Stimulated activated CD8-positive, alpha-beta memory T cell treated with anti-CD3 and anti-CD28 coated beads, Interleukin-2, amount 100 ng/mL, for 1 hour (primary cell): ENCODE measurements at places on chromosomes 16 and 17.

DNA sequence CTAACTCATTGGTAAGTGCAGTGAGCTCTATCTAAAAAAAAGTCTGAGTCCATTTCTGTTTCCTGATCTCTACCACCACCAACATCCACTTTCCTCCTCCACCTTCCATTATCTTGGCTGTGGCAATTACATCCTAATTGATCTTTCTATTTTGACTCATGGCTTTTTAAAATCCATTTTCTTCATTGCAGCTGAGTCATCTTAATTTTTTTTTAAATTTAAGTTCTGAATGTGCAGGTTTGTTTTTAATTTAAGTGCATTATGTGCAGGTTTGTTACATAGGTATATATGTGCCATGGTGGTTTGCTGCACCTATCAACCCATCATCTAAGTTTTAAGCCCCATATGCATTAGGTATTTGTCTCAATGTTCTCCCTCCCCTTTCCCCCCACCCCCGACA, 390.7 kb downstream of the XYLT1 start:
- DNase-seq: no peak

GRCh38 chr16:1095450-1096168, 435 bp downstream of the C1QTNF8 start:
- DNase-seq: no peak

DNA sequence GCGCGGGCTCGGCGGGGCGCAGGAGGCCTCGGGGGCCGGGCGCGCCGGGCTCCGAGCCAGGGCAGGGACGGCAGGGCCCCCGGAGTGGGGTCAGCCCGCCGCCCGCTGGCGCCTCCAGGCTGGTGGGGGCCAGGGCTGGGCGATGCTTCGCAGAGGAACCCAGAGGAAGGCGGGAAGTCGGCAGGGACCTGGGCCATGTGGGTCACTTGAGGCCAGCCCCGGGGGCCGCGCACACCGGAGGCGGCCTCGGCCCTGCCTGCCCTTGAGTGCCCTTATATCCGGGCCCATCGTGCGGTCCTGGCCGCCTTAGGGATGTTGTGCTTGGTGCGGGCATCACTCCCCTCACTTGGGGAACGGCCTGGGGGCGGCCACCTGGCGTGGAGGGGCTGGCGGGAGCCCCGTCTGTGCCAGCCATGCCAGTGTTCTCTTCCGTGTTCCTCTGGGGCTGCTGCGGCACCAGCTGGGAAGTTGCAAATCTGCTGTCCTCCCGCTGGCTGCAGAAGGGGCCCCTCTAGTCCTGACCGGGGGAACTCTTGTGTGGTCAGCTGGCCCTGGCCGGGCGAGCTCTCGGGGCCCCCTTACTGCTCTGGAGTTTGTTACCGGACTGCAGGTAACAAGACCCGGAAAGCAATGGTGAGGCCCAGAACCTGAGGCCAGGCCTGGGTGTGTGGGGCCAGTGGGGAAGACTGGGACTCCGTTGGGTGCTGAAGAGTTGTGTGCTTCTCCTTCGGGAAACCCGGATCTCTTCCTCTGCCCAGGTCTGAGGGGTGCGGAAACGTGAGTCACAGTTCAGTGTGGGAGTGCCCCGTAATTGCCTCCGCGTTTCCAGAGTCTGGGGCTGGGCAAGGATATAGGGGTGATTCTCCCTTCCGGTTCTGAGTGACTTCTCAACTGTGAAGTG, 849 bp downstream of the CAPN15 start:
- DNase-seq: no peak

DNA sequence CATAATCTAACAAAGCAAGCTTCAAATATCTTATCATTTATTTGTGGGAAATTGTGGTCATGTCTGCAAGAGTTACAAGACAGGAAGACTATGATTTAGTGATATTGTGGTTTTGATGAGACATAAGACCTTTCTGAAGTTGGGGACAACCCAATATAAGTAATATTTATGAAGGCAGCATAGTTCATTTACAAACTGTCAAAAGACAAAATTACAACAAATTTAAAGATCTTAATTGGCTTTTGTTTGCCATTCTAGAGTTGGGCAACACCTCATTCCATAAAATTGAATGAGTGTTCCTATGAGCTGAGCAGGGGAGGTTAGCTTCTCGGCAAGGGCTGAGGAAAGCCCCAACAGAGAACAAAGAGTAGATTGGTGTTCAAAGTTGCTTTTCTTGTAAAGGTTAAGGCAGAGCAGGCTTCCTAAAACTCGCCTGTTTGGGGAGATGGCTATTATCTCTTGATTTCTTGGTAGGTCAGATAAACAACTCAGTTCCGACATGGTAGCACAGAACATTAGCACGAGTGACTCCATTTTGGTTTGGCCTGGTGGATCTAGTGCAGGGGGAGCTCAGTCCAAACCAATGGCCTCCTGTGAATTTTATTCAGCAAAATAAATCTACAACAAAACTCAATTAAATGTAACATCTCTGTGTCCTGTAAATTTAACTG, 10.9 kb upstream of the MMD start:
- DNase-seq: no peak

- no peak for DNase-seq
These were observed 6.8 kb downstream of the TBX2 start for GRCh38 chr17:61406537-61406845.

GRCh38 chr17:74336307-74336706, 10.3 kb downstream of the KIF19 start:
- no peak for DNase-seq

DNA sequence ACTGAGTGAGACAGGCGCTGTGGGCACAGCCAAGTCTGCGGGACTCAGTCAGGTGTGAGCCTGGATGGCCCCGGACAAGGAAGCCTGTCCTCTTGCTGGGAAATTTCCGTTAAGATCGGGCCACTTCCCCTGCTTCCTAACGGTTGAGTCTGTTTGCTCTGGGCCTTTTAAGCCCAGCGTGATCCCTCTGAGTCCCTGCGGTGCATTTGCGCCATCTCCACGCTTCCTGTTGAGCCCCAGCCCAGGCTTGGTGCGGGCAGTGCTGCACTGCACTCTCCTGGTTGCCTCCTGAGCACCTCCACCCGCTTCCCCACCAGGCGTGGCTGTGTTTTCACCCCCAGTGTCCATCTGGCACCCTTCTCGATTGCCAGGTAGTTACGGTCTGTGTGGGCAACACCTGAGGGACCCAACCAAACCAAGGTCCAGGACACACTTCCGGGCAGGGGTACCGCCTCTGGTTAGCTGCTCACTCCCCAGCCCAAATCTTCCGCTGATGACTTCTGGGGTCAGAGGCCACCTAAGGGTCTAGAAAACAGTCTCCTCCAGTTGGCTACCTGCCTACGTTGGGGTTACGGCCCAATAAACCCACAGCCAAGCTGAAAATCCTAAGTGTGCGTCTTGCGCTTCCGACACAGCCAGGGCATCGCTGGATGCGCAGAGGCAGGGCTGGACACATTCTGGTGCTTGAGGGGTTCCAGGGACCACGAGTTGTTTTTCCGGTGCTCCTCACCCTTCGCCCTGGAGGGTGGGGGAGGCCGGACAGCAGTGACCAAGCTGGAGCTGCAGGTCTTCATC, 1.4 kb upstream of the SLC25A10 start:
- DNase-seq: no peak

DNA sequence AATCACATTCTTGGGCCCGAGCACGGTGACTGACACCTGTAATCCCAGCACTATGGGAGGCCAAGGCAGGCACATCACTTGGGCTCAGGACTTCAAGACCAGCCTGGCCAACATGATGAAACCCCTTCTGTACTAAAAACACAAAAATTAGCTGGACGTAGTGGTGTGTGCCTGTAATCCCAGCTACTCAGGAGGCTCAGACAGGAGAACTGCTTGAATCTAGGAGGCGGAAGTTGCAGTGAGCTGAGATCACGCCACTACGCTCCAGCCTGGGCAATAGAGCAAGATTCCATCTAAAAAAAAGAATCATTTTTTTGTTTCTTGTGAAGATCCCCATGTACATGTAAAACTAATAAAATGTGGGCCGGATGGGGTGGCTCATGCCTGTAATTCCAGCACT, 53.1 kb upstream of the ATF7IP2 start:
- no peak for DNase-seq

DNA sequence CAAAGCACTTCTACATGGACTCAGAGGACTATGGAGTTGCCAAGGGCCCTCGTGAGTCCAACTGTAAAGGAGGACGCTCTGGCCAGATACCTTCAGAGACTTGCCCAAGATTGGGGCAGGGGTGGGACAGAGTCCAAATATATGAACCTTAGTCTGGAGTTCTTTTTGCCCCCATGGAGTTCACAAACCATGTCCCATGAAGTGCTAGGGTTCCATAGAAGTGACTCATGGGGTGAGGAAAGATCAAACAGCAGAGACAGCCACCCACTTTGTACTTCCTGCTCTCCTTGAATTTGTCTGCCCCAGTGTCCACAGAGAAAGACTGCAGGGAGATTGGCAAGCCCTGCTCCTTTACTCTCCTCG, 29.0 kb downstream of the SRL start:
- DNase-seq: no peak

DNA sequence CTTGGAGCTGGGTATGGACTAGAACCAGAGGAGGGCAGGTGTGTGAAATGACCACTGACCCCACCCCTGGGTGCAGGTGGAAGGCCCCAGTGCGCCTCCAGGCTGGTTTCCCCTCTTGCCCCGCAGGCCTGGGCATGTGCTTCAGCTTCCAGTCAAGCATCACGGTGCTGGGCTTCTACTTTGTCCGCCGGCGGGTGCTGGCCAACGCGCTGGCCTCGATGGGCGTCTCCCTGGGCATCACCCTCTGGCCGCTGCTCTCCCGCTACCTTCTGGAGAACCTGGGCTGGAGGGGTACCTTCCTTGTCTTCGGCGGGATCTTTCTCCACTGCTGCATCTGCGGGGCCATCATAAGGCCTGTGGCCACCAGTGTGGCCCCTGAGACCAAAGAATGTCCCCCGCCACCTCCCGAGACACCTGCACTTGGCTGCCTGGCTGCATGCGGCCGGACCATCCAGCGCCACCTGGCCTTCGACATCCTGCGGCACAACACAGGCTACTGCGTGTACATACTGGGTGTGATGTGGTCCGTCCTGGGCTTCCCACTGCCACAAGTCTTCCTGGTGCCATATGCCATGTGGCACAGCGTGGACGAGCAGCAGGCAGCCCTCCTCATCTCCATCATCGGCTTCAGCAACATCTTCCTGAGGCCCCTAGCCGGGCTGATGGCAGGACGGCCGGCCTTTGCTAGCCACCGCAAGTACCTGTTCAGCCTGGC, 9.7 kb upstream of the ARMC7 start:
- no peak for DNase-seq

DNA sequence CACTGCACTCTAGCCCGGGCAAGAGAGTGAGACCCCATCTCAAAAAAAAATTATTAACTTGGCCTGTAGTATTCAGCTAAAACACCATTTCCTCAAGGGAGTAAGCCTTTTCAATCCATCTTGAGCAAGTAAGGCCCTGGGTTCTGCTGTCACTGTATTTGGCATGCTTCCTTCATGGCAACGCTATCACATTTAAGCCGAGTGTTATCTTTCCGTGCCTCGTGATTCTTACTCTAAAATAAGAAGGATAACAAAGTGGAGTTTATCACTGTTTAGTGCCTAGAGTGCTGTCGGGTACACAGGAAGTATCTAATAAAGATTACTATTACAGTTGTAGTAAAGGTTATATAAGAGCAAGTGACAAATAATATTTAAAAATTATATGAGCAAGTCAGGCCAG, 8.8 kb downstream of the VPS53 start:
- no peak for DNase-seq

DNA sequence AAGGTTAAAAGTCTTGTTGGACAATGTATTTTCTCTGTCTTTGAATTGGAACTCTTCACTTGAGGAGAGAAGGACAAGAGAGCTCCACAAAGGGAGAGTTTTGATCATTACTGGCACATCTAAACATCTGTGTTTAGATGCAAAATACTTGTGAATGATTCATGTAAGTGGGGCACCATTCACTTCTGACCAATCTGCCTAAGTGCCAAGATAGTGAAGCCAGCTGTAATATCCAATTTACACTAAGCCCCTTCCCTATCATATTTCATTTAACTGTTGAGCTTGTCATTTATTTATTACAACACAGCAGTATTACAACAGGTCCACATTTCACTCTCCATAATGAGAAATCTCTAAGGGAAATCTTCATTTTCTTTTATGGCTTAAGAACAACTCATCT, 832.3 kb upstream of the GOT2 start:
- DNase-seq: no peak

DNA sequence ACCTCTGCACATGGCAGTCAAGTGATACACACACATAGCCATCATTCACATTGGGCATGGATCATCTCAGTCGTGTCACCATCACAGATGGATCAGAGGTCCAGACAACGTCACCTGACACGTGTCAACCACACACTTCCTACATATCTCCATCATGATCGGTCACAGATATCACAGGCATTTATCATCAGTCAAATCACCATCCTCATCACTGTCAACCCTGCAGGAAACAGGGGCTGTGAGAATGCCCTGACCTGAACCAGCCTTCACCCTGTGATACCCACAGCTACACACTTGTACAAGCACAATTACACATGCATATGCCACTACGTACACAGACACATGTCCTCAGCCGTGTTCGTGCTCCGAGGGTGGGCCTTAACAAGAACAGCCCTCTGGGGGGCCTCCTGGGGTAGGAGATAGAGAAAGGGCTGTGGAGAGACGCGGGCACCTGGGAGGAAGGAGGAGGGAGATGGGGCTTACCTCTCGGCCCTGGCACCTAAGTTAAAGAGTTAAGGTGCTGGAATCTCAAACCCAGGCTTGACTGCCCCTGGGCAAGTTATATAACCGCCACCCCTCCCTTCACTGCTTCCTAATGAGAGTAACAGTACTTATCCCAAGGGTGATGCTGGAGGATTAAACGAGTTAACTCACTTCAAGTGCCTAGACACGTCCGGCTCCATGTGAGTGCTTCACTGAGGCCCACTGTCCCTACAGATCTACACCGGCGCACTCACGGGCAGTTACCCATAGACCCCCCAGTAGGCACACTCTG, 1.1 kb downstream of the SLC12A4 start:
- DNase-seq: no peak

- DNase-seq: no peak
These were observed at the start of gene RAB11FIP4 for GRCh38 chr17:31391496-31391949. TSS of gene RAB11FIP4 (plus strand) at chr17:31391675. CDS start at chr17:31391853, 178 bp downstream.

DNA sequence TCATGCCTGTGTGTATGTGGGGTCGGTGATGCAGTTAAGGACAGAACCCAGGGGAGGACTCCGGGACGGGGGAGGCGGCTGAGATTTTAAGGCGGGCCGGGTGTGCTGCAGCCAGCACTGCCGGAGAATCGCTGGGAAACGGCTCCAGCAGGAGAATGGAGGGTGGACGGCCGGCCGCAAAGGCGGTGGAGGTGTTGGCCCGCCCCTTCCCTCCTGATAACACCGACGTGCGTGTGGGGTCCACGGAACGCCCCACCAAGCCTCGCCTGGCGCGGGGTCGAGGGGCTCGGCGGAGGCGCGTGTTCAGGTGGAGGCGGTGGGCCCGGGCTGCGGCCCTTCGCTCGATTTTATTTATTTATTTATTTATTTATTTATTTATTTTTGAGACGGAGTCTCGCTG, 633 bp downstream of the ZNF843 start:
- no peak for DNase-seq

DNA sequence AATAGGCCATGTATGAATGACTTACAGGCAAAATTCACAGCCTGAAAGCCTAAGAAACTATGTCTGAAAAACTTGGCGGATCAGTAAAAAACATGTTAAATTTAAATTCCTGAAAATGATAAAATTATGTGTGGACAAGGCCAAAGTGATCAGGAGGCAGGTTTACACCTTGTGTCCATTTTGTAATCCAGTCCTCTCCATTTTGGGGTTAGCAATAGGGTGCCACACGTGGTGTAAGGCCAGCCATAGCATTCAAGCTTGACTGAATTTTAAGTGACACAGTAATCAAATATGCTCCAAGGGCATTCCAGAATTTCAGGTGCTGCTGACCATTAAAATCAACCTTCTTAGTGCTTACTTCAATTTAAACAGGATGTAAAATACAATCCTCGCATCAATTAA, 2.7 kb downstream of the RNF43 start:
- DNase-seq: no peak
